ENCODE measurements at places on chromosomes 16 and 17.

DNA sequence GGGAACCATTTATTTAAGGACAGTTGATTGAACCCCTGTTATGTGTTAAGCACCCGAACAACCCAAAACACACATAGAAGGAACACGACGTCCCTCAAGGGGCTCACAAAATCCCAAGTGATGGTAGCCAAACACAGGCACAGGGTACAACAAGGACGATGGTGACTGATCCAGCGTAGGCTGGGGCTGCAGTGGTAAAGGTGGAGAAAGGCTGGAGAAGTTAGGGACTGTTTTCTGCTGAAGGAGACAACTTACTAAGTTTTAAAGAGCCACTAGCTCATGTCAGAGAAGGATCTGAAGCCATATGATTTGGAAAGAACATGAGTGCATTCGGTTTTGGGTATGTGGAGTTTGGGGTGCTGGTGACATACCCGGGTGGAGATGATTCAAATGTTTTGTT lies 229.6 kb upstream of the TNRC6C start:
- no peak for DNase-seq

DNA sequence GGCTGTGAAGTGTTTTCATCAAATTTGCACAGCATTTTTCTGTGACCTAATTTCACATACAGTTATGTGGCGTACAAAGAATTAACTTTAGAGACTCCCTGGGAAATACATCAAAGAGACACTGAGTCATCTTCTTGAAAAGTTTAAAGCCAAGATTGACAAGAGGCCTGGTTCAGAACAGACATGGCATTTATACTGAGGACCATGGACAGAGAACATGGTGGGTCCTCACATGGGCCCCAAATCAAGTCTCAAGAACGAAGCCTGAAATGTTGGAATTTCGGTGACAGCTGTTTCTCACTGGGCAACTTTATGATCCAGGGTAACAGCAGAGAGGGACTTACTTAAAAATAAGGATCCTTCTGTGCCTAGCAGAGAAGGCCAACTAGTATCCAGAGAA lies 311.5 kb upstream of the KCNJ16 start:
- DNase-seq: no peak

DNA sequence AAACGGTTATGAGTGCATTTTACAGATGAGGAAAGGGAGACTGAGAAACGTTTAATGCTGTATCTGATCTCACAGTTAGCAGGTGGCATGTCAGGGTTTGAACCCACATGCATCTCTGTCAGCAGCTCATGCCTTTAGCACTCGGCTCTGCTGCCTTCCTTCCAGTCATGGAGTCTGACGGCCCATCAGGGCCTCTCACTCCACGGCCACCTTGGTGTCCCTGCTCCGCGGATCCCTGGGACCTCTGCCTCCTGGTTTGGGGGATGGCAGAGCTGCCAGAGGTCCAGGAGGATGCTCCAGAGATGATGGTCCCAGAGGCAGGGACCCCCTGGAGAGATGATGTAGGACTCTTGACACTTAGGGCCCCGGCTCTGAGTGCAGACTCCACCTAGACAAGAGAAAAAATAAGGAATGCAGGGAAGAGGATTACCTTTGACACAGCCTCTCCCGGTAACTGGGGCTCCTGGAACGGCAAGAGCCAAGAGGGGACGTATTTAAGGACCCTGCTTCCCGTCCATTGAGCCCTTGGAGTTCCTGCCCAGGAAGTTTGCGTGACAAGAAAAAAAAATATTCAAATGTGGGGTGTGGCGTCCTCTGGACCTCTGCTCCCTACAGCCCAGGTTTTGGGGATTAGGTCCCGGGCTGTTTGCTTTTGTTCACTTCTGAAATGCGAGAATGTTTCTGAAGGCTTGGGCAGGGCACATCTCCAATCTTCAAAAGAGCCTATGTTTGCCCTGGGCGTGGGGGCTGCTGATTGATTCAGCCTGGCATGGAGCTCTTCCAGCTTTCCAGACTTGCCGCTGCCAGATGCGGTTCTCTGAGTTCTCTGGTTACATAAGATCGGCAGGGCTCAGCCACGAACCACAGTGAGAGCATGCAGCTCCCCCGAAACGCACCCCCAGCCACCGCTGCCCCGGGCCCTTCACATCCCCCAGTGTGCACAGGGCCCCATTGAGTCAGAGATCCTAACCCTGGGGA lies at the start of gene ALDH3A1:
ALDH3A1 (minus strand) TSS at position 470 of the 978 bp plus-strand sequence. CDS start 3,169 bp downstream, outside the sequence.
- no peak for DNase-seq

DNA sequence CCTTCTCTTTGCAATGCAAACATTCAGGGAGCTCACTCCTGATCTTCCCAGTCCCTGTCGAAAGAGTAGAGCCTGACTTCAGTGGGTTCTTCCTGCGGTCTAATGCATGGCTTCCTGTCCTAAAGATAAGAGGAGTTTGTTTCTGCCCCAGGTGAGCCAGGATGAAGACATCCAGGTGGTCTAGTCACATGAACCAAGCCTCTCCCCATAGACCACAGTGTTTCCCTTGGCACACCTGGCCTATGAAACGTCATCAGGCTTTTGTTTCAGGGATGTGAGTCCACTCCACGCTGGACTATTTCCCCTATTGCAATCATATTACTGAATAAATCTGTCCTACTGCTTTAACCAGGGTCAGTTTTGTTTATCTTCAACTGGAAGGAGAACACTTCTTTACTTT lies 21.1 kb downstream of the CES1 start:
- no peak for DNase-seq

DNA sequence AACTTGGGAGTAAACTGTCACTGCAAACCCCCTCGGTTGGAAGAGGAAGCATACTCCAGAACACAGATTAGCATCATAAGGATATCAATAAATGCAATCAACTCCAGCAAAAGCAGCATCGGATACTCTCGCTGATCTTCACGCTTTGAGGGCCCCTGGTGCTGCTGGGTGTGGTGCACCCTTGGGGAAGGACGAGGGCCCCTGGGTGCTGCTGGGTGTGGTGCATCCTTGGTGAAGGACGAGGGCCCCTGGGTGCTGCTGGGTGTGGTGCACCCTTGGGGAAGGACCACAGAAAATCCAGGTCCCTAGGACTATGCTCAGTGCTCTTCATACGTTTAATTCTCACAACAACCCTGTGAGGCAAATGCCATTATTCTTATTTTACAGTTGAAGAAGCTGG lies 54.2 kb downstream of the VPS53 start:
- no peak for DNase-seq

DNA sequence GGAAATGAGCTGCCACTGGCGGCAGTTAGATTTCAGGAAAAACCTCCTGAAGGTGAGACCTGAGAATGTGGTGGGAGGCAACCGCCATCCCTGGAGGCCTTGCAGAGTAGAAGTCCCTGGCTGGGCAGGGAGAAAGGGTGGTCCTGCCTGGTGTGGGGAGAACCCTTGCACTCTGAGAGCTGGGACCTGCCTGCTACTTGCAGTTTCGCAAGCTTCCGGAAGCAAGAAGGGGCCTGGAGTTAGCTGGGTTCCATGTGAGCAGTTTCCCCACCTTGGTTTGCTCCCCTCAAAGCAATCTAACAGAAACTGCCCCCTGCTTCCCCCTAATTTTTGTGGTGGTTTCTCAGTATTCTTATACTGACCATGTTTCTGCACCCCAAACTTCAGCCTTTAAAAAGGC lies 6.5 kb downstream of the ZNF629 start:
- DNase-seq: no peak

GRCh38 chr17:54891176-54891821 lies 9.4 kb upstream of the TOM1L1 start:
- no peak for DNase-seq

GRCh38 chr17:8753976-8754440 lies 4.3 kb downstream of the SPDYE4 start:
- no peak for DNase-seq

DNA sequence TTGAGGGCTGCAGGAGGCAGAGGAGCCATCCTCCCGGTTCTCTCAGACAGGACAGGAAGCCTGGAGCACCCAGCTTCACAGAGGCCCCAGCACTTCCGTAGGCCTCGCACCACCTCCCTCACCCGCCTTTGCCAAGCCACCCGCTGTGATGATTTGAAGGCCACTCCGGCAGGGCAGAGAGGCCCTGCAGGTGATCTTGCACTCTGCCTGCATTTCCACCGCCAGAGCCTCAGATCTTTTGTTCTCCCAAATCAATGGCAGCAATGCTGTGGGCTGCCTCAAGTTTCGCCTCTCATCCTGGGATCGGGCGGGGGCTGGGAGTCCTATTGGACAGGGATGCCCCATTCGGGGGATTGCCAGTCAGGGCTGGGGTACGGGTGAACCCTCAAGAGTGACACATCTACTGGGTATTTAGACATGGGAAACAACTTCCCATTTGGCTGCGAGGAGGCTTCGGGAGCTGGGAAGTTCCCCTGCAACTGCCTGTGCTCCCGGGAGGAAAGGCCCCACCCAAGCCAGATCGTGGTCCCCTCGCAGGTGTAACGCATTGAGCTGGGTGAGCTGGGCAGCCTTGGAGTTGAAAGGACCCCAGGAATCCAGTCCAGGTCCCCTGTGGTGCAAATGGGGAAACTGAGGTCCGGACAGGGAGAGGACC lies 34.8 kb upstream of the PEMT start:
- no peak for DNase-seq

- DNase-seq: no peak
Observed at GRCh38 chr16:30139583-30140481, 16.8 kb upstream of the MAPK3 start.

DNA sequence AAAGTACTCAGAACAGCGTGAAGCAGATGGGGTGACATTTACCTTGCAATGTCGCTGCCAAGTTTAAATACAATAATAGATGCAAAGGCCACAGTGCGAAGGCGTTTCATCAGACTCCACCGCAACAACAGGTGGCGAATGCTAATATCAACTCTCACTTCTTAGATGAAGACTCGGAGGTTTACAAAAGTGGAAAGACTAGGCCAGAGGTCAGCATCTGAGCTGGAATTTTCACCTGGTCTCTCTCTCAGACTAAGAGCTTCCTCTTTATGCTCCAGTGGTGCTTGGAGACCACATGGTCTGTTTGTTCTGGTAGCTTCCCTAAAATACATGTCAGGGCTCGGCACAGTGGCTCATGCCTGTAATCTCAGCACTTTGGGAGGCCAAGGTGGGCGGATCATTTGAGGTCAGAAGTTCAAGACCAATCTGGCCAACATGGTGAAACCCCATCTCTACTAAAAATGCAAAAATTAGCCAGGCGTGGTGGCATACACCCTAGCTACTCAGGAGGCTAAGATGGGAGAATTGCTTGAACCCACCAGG lies 169.1 kb downstream of the XYLT1 start:
- DNase-seq: no peak

- no peak for DNase-seq
Observed at GRCh38 chr16:76373998-76374397, 96.8 kb downstream of the CNTNAP4 start.

- DNase-seq: no peak
Observed at GRCh38 chr16:4217204-4218131, 24.4 kb downstream of the SRL start.

- DNase-seq: no peak
Observed at GRCh38 chr17:74250324-74250995, 23.6 kb upstream of the DNAI2 start.

DNA sequence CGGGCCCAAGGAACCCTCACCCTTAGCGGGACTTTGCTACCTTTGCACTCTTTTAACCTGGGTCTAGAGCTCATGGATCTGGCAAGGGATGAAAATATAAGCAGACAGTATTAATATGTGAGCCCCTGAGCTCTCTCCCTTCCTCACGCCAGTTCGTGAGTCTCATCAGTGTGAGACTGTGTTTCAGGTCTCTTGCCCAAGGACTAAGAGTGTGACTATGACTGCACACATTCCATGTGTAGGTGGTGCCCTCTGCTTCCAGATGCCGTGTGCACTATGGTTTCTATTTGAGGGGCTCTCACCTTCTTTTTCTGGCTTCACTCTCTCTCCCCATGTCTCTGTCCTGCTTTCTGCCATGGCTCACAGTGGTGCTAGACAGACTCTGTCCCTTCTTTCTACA lies 40.5 kb downstream of the DHRS7B start:
- DNase-seq: no peak

DNA sequence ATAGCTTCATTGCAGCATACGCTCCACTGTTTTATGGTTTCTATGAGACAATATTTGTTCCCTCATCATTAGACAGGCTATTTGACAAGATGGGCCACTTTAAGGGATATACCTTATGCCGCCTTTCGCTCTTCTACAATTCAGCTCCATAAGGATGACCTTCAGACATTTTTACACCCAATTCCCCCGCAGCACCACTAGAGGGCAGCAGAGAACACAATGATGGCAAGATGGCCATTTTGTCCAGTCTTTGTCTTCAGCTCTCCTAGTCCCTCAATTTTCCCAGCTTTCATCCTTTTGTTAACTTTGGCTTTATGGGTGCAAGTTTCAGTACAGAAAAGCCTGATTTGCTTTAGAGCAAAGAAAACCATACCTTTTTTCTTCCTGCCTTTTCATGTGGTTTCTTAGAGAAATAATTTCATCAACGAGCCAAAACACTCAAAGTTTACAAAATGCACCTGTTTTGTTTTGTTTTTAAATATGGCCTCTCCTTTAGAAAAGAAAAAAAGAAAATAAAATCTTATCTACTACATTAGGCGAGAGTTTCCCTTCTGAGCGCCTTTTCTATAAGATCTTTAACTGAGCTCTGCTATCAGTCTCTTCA lies 355.3 kb downstream of the TOX3 start:
- peak; percentile 59 for DNase-seq

DNA sequence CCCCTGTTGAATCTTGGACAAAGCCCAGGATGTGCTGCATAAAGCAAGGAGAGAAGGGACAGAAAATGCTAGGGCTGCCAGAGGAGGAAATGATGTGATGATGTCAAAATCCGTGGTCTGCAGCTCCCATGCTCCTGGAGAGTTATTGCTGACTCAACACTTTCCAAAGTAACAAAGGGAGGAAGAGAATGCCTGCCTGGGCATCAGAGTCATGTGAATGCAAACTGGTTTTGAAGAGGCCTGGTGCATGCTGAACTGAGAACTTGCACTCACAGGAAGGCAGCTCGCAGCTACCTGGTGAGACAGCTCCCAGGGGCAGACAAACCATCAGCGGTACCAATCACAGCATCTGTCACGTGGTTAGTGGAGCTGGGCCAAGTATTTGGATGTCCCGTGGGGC lies 2.8 kb downstream of the MARVELD3 start:
- DNase-seq: no peak

GRCh38 chr17:48137656-48138055 lies 30.1 kb downstream of the SNX11 start:
- no peak for DNase-seq

- DNase-seq: no peak
Observed at GRCh38 chr16:15981382-15981781, 32.0 kb downstream of the ABCC1 start.

GRCh38 chr16:67606632-67607031 lies 38.3 kb upstream of the CARMIL2 start:
- DNase-seq: no peak

DNA sequence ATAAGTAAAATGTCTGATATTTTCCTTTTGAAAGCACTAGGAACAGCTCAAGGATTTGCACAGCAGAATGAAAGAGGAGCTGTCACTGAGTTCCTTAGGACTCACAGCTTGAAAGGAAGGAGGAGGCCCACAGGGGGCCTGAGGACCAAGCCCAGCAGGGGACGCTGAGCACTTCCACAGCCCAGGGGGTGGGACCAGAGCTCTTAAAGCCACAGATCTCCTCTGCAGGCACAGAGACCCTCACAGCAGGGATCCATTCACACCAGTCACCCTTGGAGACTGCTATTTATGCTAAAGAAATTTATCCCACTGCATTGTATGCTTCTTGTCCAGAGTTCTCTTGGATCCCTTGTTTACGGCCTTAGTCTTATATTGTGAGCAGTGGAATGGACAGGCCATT lies 253.3 kb downstream of the STX8 start:
- no peak for DNase-seq
